ENCODE measurements at places on chromosomes 11 and 22.

GRCh38 chr11:94734563-94735275 lies 33.4 kb upstream of the AMOTL1 start:
- H3K4me3 ChIP-seq, result no peak overlapping the region
- no peak for DNase-seq
- peaks cover 12% of the 10 kb centered on the region for H3K4me1 ChIP-seq
- no peaks in the 10 kb centered on the region for H3K27me3 ChIP-seq
- H3K36me3 ChIP-seq, result no peaks in the 10 kb centered on the region

DNA sequence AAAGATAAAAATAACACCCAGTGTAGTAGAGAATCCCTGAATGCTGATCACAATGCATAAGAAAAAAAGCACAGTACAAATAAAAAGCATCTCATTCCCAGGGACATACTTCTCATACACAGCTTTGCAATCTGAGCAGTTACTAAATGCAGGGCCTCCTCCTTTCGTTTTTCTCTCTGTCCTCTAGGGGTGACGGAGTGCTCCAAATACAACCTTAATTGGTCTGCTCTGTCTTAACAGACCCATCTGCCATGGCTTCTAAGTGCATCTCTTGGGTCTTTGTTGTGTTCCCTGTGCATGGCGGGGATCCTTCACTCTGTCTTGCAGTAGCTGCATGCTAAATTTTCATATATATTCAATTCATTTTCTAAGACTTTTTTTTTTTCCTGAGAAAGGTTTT lies 1114.2 kb upstream of the RAG2 start:
- no peaks in the 10 kb centered on the region for H3K27me3 ChIP-seq
- no peak for DNase-seq
- no peak overlapping the region for H3K27ac ChIP-seq
- no peaks in the 10 kb centered on the region for H3K4me1 ChIP-seq
- H3K4me3 ChIP-seq, result no peak overlapping the region

- peaks cover 31% of the 10 kb centered on the region for H3K4me1 ChIP-seq
- no peaks in the 10 kb centered on the region for H3K27me3 ChIP-seq
- peak overlapping the region; percentile 96 for H3K27ac ChIP-seq
- peaks cover 69% of the 10 kb centered on the region for H3K36me3 ChIP-seq
- peak overlapping the region; percentile 98 for H3K4me3 ChIP-seq
- DNase-seq, result no peak
Measured at GRCh38 chr11:68028802-68029545, 1.5 kb upstream of the NDUFS8 start.

- DNase-seq, result no peak
- peak overlapping the region; percentile 98 for H3K4me3 ChIP-seq
- H3K27me3 ChIP-seq, result no peaks in the 10 kb centered on the region
Measured at GRCh38 chr11:47178316-47178715, 1.6 kb upstream of the ARFGAP2 start.

GRCh38 chr11:43582863-43583462 lies 97.6 kb upstream of the HSD17B12 start:
- peaks cover 16% of the 10 kb centered on the region for H3K36me3 ChIP-seq
- no peaks in the 10 kb centered on the region for H3K4me1 ChIP-seq
- no peak for DNase-seq

- no peaks in the 10 kb centered on the region for H3K4me1 ChIP-seq
- DNase-seq, result no peak
- H3K4me3 ChIP-seq, result no peak overlapping the region
- no peak overlapping the region for H3K27ac ChIP-seq
Measured at GRCh38 chr22:48960980-48961660, 866.6 kb downstream of the BRD1 start.

DNA sequence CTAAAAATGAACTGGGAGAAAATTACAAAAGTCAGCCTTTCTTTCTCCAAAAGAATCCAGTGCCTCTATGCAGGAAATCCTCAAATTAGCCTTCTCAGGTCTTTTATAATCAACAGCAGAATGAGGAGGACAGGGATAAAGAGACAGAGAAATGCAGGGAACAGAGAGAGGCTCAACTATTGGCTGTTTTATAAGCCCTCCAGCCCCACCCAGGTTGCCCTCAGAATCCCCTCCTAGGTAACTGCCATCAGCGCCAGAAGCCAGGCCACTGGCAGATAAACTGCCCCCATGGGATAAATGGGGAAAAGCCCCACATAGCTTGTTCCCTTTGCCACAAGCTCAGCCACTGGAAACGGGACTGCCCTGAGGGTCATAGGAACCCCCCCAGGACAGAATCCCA lies 10.9 kb upstream of the HMOX1 start:
- no peak overlapping the region for H3K27ac ChIP-seq
- H3K4me3 ChIP-seq, result no peak overlapping the region
- no peak for DNase-seq
- H3K36me3 ChIP-seq, result peaks cover 8% of the 10 kb centered on the region
- H3K4me1 ChIP-seq, result peaks cover 16% of the 10 kb centered on the region
- no peaks in the 10 kb centered on the region for H3K27me3 ChIP-seq

GRCh38 chr22:47088480-47089158 lies 326.2 kb downstream of the TBC1D22A start:
- no peak for DNase-seq
- H3K4me1 ChIP-seq, result peaks cover 33% of the 10 kb centered on the region
- H3K27ac ChIP-seq, result no peak overlapping the region
- no peak overlapping the region for H3K4me3 ChIP-seq

DNA sequence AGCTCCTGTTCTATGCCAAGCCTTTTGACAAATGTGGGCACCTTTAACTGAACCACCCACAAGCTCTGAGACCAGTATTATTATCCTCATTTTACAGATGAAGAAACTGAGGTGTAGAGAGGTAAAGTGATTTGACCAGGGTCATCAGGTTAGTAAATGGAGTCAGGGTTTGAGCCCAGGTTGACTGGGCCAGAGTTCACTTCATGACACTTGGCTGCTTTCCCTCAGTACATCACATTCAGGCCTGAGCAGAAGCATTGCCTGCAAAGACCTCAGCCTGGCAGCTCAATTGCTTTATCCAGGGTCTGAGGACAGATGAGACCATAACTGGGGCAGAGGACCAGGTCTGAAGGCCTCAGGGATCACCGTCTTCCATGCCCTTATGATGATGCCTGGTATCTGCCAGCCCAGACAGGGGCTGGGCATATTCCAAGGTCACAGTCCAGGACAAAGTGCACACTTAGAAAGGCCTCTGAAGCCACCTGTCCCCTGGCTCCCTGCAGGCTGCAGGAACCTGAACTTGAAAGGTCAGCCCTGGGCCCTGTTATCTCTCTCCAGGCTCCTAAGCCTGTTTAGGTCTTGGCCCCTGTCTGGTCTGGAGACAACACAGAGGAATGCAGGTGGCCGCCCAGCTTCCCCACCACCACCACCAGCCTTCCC lies 32.0 kb downstream of the POU2AF3 start:
- H3K27me3 ChIP-seq, result no peaks in the 10 kb centered on the region
- peaks cover 22% of the 10 kb centered on the region for H3K4me1 ChIP-seq
- no peak for DNase-seq
- H3K27ac ChIP-seq, result no peak overlapping the region

DNA sequence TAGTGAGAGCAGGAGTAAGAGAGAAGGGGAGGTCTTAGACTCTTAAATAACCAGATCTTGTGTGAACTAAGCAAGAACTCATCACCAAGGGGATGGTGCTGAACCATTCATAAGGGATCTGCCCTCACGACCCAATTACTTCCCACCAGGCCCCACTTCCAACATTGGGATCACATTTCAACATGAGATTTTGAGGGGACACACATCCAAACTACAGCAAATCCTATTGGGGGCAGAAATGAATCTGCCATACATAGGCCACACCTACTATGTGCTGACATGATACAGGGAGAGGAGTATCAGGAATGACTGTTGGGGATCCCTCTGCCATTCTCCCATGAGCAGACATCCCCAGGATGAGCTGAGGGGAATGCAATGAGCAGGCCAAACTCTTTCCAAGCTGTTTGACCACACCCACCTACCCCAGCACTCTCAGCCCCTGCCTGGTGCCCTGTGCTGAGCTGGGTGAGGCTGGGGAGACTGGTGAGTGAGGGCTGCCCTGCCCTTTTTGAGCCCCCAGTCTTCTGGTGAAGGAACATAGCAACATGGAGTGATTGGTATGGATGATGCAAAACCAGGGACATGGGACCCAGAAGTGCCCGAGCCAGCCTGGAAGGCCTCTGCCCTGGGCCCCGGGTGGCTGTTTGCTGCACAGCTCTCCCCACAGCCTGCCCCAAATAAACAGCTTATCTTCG lies 1.2 kb upstream of the GTSE1 start:
- peak overlapping the region; percentile 98 for H3K4me3 ChIP-seq
- H3K36me3 ChIP-seq, result peaks cover 61% of the 10 kb centered on the region
- H3K4me1 ChIP-seq, result peaks cover 27% of the 10 kb centered on the region

DNA sequence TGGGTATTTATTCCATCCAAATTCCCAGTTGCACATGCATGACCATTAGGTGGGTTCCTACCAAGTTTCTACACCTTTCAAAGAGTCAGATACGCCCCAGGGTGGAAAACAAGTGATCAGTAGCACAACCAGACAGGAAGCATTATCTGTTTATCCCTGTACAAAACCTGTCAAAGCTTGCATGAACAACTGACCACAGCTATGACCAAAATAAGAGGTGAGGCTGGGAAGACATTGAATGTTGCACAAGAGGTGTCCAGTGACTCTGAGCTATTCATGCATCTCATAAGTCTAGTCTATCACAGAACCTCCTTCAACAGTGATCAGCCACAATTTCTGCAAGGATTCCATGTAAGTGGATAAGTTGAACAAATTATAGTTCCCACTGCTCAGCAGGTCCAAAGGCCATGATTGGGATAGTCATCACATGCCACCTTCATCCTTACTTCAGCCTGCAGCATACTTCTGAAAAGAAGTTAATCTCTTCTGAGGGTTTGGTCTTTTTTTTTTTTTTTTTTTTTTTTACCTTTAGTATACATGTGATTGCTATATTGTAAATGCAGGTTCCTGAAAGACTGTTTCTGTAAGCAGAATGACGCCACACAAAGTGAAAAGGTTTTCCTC lies 28.0 kb upstream of the TMEM45B start:
- no peaks in the 10 kb centered on the region for H3K36me3 ChIP-seq
- no peak overlapping the region for H3K27ac ChIP-seq
- peaks cover 14% of the 10 kb centered on the region for H3K4me1 ChIP-seq
- DNase-seq, result no peak
- H3K4me3 ChIP-seq, result no peak overlapping the region

- no peak overlapping the region for H3K27ac ChIP-seq
- no peak for DNase-seq
- H3K36me3 ChIP-seq, result no peaks in the 10 kb centered on the region
- no peaks in the 10 kb centered on the region for H3K4me1 ChIP-seq
- no peak overlapping the region for H3K4me3 ChIP-seq
Measured at GRCh38 chr11:13786688-13787087, 118.2 kb downstream of the FAR1 start.

DNA sequence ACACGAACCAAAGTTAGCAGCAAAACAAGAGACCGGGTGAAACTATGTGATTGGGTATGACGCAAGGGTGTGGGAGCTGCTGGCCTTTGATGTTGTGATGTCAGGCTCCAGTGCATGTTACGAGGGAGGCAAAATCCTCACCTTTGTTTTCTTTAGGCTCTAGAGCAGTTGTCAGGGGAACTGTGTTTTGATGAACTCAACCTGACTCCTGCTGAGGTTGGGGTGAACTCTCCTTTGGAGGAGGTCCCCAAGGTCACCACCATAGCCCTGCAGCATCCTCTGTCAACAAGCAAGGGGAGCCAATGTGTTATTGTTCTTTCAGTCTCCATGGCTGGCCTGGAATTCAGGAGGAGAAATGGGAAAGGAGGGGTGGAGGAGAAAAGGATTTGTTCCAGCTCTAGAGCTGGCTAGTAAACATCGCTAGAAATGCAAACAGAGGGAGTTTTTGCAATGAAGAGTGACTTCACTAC lies 33.8 kb downstream of the RASSF10 start:
- no peaks in the 10 kb centered on the region for H3K36me3 ChIP-seq
- H3K27ac ChIP-seq, result no peak overlapping the region
- H3K4me3 ChIP-seq, result no peak overlapping the region
- no peaks in the 10 kb centered on the region for H3K27me3 ChIP-seq
- DNase-seq, result no peak

DNA sequence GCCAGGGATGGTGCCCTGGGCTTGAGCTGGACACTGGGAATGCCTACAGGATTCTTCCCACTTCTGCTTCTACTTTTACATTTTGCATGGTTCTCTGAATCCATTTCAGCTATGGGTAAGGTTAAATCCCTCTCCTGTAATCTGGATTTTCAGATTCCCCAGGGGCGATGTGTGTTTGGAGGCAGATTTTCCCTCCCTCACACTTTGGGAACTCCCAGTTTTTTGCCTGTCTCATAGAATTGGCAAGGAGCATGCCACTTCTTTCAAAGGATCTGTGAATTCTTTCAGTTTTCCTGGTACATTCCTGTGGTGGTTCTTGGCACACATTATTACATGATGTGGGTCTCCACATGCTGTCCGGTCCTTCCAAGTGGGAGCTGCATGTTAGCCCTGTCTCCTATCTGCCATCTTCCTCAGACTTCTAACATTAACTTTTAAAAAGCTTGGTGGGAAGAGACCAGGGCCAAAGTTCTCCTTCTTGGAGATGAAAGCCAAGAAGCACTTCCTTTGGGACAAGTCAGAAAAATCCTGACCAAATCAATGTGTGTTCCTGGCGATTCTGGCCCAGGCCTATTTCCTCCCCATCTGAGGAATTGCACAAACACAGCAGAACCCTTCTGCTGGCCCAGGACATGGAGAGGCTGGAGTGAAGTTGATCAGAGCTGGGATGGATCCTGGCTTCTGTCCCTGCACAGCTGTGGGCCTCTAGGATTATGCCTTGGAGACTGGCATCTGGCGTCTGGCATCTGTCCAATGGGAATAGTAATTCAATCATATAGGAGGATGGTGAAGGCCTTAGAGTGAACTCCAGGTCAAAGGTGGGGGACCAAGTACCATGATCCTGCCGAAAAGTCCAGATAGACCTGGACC lies 5.4 kb upstream of the APOL2 start:
- H3K4me1 ChIP-seq, result peaks cover 70% of the 10 kb centered on the region
- H3K36me3 ChIP-seq, result peaks cover 11% of the 10 kb centered on the region
- H3K27ac ChIP-seq, result no peak overlapping the region
- no peaks in the 10 kb centered on the region for H3K27me3 ChIP-seq

DNA sequence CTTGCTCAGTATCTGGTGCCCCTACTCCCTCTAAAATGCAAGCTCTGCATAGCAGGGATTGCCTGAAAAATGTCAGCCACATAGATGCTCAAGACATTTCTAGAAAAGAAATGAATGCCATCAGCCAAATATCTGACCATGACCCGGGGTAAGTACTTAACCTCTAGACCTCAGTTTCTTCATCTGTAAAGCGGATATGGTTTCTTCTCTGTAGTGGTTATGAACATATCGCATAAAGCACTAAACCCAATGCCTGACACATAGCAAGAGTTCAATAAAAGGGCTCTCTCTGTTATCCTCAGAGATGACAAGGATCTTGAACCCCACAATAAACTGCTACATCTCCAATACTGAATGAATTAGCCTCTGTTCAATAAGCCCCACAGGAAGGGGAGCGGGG lies 122.6 kb downstream of the ABTB2 start:
- DNase-seq, result no peak
- no peaks in the 10 kb centered on the region for H3K27me3 ChIP-seq

DNA sequence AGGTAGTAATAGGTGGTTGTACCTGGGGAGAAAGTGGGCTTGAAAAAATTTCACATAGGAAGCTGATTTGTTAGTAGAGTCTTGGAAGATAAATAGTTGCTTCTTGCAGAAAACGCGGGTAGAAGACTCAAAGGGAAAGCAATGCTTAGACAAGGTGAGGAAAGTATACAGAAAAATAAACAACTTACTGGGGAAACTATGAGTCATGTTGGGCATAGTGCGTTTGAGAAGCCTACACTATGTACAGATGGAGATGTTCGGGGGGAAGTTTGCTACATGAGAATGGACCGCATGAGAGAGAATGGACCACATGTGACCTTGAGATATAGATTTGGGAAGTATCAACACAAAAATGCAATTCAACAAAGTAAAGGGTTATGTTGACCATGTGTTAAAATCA lies 86.7 kb upstream of the DDI1 start:
- no peaks in the 10 kb centered on the region for H3K27me3 ChIP-seq
- no peak overlapping the region for H3K27ac ChIP-seq
- no peak overlapping the region for H3K4me3 ChIP-seq
- H3K4me1 ChIP-seq, result no peaks in the 10 kb centered on the region
- no peaks in the 10 kb centered on the region for H3K36me3 ChIP-seq
